ENCODE measurements at places on chromosomes 12 and 14.

DNA sequence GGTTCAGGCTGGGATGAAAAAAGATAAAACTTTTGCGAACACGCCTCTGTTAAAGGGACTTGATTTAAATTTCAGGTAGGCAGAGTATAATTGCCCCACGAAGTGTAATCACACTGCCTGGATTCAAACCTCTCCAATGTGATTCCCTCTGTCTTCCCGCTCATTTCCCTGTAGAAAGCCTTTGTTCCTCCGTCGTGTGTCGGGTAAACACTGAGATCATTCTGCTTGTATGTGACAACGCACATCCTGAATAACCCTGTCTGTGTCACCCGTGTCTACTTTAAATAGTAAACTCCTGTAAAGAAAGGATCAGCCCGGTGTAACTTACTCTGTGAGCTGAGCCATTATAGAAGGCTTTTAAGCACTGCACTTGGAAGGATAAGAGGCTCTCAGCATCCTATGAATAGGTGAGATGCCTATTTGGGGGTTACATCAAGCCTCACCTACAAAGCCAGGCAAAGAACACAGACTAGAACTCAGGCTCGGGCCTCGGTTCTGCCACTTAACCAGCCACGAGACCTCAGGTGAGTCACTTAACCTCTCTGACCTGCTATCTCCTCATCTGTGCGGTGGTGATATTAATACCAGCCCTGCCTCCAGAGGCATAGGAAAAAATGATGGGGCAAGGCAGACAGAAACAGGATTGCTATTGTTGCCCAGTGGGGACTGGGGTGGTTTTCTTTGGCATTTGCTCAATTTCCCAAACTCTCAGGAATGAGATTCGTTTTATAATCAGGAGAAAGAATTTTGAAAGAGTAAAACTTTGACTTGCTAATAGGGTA, 74.2 kb downstream of the RBM19 start:
- no peak for DNase-seq

DNA sequence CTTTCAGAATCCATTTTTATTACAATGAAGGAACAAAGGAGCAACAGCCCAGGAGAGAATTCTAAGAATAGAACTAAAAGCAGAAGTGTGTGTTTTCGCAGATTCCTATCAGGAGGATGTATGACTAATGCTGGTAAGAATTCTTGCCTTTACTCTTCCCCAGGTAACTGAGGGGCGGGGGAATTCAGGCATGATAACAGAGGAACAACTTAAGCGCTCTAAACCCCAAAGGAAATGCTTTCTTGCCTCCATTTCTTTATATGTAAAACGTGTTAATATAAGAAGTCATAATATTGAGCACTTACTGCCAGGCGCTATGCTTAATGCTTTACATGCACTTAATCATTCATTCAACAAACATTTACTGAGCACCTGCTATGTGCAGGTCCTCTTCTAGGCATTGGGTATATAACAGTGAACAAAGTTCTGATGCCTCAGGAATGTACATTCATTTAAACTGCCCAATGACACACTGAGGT, 4.5 kb downstream of the HCAR1 start:
- no peak for DNase-seq

GRCh38 chr14:68255693-68256178, 436.2 kb downstream of the RAD51B start:
- DNase-seq = no peak

DNA sequence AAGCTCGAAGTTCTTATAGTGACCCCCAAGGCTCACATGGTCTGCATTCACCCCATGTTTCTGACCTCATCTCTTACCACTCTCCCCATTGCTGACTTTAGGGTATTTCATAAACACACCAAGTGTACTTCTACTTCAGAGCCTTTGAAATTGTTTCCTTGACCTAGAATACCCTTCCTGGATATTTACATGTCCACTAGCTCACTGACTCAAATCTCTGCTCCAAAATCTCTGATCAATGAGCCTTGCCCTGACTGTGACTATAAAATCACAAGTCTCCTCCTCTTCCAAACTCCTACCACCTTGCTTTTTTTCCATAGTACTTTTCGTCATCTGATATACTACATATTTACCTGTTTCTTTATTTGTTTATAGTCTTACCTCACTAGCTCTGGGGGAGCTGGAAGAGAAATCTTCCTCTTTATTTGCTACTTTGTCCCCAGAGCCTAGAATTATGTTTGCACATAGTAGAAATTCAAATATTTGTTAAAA, 105.1 kb downstream of the RMST start:
- no peak for DNase-seq

- no peak for DNase-seq
Measured at GRCh38 chr12:25698772-25699171, 145.7 kb upstream of the LMNTD1 start.

Measured in CD4-positive, alpha-beta T cell treated with Interleukin-15 for 1 hour (primary cell).